Caudate nucleus (tissue), 63 donors: ENCODE measurements at places on chromosomes 1 and 21.

DNA sequence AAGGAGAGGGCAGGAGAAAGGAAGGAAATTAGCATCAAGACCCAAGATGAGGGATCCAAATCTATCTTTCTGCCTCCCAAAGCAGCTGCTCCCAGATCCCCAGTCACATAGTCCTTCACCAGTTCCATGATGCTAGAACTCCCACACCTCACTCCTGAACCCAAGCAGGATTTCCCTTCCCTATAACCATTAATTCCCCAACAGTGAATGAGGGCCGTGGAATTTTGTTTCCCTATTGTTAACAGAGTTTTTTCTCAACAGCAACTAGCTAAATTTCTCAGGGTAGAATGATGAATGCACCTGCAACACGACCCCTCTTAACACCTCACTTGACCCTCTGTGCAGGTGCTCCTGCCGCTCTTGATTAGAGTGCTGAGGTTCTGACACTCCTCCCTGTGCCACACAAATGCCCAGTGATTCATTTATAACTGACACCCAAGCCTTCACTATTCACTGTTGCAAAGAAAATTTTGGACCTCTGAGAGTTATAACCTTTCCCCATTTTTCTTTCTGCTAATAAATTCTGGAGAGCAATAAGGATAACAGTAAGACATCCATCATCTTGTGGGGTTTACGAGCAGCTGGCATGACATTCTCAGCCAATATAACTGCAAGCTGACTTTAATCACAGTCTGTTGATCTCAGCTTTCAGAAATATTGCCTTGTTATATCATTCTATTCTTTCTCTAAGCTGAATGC, 25.4 kb upstream of the NPL start:
- no peak for DNase-seq

GRCh38 chr1:55244476-55245099, 29.4 kb upstream of the USP24 start:
- no peak for DNase-seq

DNA sequence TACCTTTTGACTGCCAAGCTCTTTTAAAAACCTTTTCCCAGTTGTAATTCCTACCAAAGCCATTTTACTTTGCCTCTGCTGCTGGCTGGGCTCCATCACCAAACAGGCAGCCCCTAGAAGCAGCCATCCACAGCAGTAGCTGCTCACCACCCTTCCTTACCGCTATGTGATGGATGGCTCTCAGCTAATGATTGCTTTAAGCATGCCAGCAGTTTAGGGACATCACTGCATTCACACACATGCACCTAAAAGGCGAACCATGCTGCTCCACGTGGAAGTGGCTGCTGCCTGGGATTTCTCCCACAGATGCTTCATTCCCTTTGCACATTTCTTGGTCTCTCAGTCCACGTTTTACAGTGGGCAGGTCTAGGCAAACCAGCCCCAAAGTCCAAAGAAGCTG, 46.3 kb upstream of the PDE9A start:
- no peak for DNase-seq

- no peak for DNase-seq
Measured at GRCh38 chr1:161954050-161954449, 69.6 kb downstream of the OLFML2B start.

DNA sequence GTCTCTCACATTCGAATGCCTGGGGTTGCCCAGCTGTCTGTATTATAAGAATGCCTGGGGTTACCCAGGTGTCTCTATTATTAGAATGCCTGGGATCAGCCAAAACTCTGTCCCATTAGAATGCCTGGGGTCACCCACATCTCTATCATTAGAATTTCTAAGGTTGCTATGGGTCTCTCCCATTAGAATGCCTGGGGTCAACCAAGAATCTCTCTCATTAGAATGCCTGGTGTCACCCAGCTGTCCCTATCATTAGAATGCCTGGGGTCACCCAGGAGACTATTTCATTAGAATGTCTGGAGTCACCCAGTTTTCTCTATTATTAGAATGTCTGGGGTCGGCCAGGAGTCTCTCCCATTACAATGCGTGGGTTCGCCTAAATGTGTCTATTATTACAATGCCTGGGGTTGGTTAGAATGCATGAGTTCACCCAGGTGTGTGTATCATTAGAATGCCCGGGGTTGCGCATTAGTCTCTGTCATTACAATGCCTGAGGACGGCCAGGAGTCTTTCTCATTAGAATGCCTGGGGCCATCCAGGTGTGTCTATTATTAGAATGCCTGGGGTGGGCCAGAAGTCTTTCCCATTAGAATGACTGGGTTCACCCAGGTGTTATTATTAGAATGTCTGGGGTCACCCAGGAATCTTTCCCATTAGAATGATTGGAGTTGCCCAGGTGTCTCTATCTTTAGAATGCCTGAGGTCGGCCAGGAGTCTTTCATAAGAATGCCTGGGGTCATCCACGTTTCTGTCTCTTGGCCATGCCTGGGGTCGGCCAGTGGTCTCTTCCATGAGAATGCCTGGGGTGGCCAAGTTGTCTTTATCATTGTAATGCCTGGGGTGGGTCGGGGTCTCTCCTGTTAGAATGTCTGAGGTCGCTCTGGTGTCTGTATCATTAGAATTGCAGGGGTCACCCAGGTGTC, 59.6 kb downstream of the RNF187 start:
- DNase-seq, result no peak

DNA sequence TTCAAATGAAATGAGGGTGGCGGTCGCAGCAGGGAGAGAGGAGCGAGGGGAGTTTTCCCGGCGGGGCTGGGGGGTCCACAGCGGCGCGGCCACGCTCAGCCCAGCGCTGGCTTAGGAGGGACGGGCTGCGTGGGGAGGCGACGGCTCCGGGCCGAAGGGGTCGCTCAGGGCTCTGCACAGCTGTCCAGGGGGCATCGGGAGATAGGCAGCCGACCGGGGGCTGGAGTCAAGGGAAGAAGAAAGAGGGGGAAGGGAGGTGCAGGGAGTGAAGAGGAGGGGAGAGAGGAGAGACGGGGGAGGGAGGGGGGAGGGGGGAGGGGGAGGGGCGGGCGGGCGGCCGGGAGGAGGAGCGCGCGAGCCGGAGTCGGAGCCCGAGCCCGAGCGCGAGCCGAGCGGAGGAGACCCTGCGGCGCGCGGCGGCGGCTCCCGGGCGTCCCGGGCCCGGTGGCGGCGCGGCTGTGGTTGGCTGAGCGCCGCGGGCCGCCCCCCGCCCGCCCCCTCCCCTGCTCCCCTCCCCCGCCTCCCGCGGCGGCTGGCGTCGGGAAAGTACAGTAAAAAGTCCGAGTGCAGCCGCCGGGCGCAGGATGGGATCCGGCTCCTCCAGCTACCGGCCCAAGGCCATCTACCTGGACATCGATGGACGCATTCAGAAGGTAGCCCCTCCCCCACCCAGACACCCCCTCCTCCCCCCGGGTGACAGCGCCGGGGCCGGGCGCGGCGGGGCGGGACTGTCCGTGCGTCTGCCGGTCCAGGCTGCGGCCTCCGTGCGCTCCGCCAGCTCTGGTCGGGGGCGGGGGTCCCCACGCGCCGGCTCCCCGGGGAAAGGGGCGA, at the start of gene PDE9A:
Gene PDE9A (plus strand): TSS at position 391 of the 831 bp plus-strand sequence. CDS start 194 bp downstream, at position 585.
- DNase-seq, result peak; percentile 29

GRCh38 chr1:164265232-164265631, 293.8 kb upstream of the PBX1 start:
- DNase-seq, result no peak

DNA sequence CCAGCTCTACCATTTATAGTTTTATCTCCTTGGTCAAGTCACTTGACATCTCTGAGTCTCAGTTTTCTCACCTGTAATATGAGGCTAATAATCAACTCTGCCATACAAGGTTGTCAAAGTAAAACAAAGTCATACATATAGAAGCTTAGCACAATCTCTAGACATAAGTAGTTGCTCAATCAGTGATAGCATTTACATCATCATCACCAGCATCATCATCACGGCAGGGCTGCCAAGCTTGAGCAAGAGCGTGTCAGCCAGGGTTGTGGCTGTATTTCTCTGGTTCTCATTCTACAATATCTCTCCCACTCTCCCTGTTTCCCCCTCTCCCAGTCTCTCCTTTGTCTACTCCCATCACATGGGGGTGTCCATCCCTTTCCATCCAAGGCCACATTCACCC, 41.7 kb upstream of the COA6 start:
- no peak for DNase-seq

DNA sequence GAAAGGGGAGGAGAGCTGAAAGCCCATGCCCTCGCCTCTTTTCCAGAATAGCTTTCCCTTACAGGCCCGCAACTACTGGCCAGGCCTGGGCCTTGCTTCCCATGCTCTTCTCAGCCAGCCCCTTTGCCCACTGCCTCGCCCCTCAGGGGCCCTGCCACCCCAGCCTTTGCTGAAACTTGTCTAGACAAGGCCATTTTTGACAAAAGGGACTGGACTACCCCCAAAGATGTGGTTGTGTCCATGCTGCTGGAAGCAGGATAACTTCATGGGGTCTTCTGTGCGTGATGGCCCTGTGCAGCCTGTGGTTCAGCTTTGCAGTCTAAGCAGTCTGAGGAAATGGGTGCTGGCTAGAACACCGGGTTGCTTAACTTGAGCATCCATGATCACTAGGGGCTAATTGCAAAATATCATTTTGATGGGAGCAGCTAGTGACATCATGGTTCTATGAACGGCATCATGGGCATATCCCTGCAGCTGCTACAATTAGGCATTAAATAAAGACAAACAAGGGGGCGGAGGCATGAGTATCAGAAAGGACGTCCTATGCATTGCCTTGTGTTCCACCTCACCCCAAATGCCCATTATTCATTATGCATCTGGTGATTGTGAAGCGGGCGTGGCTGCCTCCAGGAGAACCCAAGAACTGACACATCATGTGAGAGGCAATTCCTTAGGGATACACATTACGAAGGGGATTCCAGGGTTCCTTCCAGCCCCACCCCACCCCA, 36.8 kb downstream of the NTPCR start:
- DNase-seq, result no peak

DNA sequence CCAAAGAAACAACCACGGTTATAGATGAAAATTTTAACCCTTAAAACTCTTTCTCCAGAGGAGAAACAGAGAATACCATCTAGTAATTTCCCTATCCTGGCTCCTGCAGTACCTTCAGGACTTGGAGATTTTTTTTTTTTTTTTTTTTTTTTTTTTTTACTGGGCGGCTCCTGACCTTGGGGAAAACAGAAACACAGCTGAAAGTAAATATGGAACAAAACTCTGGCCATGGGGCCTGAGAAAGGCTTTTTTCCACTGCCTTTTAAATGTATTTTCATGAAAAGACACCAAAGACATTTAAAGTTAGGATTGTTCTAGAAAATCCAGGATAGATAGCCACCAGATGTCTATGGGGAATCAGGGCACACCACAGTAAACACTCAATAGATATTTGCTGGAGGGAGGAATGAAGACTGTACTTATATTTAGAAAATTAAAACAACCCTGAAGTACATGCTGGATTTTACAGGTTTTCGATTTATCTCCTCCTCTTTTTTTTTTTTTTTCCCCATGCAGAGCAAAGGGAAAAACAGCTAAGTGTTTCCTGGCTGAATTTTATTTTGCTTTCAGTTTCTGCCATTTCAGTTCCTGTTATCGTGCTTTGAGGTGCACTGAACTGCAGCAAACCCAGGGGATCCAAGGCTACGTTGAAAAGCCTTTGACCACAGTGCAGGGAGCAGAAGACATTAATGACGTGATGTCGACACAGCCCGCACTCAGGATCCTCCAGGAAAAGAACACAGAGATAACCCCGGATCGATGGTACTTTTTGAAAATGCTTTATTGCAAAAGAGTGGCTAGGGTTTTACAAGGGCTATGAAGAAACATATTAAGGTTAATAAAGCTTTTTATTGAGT, 35.7 kb upstream of the CNN3 start:
- DNase-seq, result no peak

DNA sequence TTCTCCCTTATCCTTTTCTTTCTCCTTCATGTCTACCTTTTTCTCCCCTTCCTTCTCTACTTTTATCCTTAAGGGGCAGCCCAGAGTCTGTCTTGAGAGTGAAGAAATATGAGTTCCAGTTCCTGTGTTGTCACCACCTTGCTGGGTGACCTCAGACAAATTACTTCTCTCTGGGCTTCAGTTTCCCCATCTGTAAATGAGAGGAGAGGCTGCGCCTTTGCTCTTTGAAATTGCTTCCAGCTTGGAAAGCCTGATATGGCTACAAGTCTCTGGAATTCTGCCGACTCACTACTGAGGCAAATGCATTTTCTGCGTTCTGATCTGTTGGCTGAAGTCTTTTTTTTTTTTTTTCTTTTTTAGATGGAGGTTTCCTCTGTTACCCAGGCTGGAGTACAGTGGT, 119.2 kb downstream of the SYF2 start:
- DNase-seq, result no peak

GRCh38 chr1:116254776-116255175, 118.3 kb upstream of the ATP1A1 start:
- DNase-seq, result no peak

GRCh38 chr1:1427820-1428148, 6.7 kb upstream of the ANKRD65 start:
- DNase-seq, result no peak

DNA sequence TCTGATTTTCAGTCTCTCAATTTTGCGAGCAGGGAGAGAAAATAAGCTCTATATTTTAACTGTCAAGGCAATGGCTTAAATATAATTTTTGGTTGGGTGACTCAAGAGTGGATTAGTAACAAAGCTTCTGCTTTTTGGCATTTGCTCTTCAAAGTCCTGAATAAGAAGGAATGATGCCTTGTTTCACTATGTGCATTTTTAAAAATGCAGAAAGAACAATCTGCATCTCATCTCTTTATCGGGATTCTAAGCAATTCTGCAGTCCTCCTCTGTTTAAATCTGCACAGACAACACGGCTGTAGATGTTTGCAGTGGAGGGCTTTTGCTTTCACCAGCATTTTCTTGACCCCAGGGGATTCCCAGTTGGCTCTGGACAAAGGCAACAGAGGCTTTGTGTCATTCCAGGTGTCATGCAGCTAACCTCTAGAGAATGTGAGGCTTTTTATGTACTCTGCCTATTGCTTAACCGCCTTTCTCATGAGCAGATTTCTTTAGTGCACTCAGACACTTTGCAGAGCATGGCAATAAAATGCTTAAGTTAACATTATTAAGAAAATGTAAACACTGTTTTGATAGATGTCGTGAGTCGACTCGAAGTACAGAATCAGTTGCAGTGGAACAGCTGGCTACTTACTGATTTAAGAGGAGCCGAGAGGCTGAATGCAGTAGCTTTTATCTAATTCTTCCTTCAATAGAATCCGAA, 783.2 kb upstream of the NEGR1 start:
- no peak for DNase-seq
